Fibroblast of skin of right quadriceps (primary cell): ENCODE measurements at places on chromosomes 11 and 22.

GRCh38 chr22:50341977-50342650, 1.0 kb upstream of the PPP6R2 start:
- peak; percentile 78 for DNase-seq

DNA sequence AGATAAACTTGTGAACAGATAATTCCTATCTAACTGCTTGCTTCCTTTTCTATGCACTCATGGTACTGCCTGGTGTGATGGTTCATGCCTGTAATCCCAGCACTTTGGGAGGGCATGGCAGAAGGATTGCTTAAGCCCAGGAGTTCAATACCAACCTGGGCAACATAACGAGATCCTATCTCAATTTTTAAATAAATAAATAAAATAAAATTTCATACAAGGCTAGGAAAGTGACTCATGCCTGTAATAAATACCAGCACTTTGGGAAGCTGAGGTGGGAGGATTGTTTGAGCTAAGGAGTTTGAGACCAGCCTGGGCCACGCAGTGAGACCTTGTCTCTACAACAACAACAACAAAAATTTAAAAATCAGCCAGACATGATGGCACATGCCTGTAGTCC, 166.6 kb downstream of the COMMD9 start:
- peak; percentile 18 for DNase-seq

DNA sequence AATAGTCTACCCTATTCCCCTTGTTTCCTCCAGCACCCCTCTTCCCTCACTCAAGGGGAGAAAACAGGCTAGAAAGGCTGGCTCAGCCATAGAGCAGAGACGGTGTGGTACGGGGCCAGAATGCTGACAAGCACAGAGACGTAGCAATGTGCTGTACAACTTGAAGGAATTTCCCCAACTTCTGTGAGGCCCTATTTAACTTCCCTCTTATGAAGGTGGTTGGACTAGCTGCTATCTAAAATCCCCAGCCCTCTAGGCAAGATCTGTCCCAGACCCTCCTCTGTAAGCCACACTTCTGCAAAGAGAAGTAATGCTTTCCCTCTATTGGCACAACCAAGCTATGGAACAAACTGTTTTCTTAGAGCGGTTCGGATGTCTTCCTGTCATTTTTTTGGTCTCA, 37.8 kb downstream of the PLEKHA7 start:
- DNase-seq, result no peak

DNA sequence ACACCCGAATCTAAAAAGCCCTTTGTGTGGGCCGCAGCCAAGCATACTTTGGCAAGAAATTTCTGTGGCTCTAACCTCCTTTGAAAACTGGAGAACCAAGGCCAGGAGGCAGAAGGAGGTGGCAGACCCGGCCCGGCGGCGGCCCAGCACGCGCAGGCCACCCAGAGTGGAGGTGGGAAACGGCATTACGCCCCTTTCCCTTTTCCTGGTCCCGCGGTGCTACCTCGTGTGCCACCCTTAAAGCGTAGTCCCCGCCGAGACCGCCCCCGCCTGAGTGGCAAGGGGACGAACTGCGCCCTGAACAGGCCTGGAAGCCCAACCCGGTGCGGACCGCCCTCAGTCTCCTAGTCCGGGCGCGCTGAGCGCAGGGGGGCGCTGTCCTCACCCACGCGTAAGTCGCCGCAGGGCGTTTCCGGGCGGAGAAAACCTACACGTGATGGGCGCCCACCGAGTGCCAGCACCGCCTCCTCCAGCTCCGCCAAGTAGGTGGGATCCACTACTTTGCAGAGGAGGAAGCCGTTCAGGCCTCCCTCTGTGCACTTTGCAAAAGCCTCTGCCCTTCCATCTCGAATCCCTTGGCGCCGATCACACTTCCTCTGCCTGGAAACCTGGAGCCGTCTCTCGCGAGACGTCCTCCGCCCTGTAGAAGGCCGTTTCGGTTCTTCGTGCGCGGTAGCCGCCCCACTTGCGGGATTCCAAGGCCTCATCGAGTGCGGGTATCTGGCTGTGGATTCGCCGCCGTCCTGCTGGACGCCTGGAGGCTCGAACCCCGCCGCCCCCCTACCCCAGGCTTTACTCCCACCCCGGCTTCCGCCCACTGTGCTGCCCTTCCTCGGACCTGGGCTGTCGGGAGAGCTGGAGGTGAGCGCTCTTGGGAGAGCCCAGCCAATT, at the start of gene ACCS:
Gene ACCS, plus strand, starts transcription at position 430 of the 891 bp plus-strand sequence. CDS start 1,358 bp downstream, outside the sequence.
- DNase-seq, result peak; percentile 93

GRCh38 chr22:31086703-31087330, 5.7 kb downstream of the SMTN start:
- DNase-seq, result no peak

DNA sequence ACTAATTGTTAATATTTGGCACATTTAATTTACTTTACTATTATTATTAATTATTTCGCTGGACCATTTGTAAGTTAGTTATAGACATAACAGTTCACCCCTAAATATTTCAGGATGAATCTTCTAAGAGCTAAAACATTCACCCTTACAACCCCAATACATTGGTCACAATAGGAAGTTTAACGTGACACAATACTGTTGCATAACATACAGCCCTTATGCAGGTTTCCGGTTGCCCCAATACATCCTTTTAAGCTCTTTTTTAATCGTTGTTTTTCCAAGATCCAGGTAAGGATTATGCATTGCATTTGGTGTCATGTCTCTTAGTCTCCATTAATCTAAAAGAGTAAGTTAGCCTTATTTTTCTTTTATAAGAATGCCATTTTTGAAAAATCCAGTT, 71.2 kb downstream of the HSD17B12 start:
- no peak for DNase-seq

- DNase-seq, result peak; percentile 66
These were observed 36.8 kb upstream of the APOA1 start for GRCh38 chr11:116874251-116874650.

- DNase-seq, result no peak
These were observed 154.6 kb upstream of the TRPC6 start for GRCh38 chr11:101738452-101738851.

- peak; percentile 32 for DNase-seq
These were observed 27.3 kb upstream of the PACSIN2 start for GRCh38 chr22:43042101-43042780.

DNA sequence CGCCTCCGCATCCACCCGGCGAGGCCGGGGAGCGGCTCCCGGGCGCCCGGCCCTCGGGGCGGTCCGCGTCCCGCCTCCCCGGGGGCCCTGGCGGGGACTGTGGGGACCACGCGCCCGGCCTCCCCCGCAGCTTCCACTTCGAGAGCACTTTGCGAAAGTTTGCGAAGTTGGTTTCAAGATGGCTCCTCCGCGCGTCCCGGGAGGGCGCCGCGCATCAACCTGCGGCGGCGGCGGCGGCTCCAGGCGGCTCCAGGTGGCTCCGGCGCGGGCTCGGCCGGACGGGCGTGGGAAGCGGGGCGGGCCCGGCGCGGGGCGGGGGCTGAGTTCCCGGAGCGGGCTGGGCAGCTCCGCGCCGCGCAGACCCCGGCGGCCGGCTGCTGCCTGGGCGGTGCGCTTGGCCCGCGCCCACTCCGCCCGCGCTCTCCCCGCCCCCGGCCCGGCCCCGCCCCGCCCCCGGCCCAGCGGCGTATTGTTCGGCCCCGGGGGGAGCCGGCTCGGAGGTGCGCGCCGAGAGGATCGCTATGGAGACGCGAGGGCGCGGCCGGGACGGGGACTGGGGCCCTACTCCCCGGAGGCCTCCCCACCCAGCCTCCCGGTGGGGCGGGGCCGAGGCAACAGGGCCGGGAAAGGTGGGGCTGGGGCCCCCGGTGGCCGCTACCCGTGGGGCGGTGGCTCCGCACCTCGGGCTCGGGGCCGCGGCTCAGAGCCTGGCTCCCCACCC, at the start of gene CELSR1:
Gene CELSR1, minus strand, starts transcription at position 396 of the 721 bp plus-strand sequence. CDS start 450 bp downstream, outside the sequence.
- no peak for DNase-seq

- peak; percentile 34 for DNase-seq
These were observed at the start of gene TMEM25 for GRCh38 chr11:118530683-118531596. TMEM25 (plus strand) TSS chr11:118531192; CDS start chr11:118531802, 610 bp downstream.

GRCh38 chr11:113201054-113201818, 113.1 kb upstream of the TTC12 start:
- DNase-seq, result no peak

DNA sequence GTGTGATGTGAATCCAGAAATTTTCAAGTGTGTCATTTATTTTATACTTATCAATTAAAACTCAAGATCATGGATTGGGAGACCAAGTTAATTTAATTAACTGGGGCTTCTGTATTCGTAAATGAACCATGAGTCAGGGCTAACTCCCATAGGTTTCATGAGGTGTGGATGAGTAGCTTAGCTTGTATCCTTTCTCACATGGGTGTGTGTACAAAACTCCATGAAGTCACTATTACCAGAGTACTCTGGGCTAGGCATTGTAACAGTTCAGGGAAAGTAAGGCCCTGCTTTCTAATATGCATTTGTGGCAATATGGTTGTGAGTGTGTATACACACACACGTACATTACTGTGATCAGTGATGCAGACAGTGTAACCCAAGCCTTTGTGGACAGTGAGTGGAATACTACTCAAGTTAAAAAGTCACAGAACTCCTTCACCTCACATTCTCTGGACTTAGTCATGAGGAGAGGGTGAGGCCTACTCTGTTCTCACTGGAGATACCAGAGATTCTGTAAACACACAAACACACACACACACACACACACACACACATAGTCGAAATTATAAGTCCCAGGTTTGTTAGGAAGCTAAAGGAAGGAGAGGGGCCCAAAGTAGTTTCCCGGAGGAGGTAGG, 3.5 kb downstream of the CNTF start:
- DNase-seq, result peak; percentile 10

DNA sequence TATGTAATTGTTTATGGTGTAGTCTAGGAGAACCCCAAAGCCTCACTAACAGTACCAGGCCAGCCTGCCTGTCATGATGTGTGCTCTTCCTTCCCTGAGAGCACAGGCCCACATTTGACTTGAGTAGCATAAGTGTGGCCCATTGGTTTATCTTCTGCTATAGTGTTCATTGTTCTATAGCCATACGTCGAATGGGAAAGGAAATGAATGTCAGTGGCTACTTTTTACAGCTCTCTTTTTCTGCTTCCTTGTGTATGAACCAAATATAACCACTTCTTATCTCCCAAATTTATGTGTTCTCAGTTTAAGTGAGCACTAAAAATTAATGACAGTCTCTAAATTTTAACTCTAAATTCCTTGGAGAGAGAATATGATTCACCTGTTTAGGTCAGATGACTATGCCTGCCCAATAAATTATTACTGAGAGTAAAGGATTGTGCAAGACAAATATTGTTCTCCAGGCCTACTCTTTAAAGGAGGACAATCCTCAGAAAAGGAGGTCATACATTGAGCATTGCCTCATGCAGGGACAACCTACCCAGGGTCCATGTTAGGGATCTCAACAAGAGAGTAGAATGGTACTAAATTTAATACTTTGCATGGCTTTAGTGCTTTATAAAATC, 222.9 kb upstream of the ARHGAP20 start:
- DNase-seq, result no peak

DNA sequence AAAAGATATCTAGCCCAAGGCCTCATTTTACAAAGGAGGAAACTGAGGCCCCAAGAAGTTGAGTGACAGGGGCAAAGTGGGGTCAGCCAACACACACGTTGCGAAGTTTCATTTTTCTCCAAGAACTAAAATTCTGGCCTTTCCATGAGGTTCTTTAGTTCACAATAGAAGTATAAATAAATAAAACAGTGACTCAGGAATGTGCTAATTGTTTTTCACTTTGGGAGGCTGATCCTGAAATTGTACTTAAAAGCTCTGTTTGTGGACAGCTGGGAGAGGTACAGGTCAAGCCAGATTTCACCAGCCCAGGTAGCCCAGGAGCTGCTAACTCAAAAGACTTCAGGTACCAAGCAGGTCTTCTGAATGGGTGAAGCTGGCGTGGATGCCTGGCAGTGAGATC, 105.2 kb downstream of the TRAF6 start:
- DNase-seq, result no peak

DNA sequence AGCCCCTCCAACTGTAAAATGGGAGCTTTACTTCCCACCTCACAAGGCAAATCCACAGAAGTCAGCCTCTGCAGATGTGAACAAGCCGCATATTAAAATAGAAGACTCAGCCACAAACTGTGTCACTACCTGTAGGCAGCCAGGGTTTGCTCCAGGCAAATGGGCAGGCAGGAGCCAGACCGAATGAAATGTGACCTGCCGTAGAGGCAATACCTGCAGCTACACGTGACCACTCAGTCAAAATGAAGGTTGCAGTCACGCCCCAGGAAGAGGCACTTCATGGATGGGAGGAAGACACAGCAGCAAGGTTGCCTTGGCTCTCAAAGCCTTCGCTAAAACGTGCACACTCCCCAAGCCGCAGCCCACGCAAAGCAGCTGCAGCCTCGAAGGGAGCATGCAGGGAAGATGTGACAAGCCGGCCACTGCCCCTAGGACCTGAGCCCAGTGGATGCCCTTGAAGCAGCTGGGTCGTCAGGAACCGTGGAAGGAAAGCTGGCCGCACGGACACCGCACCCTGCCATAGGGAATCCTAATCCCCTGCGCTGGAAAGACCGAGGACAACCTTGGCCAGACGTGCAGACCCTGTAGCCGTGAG, 53.1 kb downstream of the SHANK2 start:
- DNase-seq, result no peak

DNA sequence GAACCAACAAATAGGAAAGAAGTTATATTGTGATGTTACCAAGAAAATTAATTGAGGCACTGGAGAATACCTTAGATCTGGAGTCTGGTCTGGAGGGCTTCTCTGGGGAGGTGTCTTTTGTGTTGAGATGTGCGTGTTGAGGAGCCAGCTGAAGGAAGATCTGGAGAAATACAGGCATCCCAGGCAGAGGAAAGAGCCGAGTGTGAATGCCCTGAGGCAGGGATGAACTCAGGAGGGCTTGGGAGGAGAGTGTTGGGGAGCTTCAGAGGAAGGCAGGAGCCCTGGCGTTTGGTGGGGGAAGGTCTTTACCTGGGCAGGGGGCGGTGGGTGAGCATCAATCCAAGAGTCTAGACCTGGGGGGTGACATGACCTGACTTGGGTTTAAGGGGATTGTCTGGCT, 13.1 kb downstream of the SYNGR1 start:
- DNase-seq, result no peak

DNA sequence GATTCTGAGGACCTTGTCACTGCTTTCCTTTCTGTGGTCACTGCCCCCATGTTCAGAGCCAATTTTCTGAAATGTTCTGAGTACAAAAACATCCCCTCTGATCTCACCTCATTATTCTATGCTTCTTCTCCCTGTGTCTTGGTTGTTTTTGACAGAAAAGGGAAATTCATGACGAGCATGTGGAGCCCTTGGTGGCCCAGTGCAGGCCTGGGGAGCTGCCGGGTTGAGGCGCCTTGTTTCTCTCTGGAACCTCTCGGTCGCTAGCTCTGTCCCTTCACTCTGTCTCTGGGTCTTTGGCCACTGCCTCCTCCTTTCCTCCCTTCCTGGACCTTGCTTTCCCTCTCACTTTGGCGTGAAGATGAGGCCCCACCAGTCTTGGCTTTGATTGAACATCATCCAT, 63.0 kb upstream of the THY1 start:
- DNase-seq, result no peak
